ENCODE measurements at places on chromosomes 7 and 10. TPM values are rescaled to one million over a fixed set of nuclear protein-coding genes. Genes with fewer than 3 reads are reported as not detected.

Gene NKX2-3
- total RNA-seq = not detected

Gene SPDYE2
- not detected for total RNA-seq

Gene CHST12
- 15.4 TPM for total RNA-seq

Gene FLNC
- total RNA-seq = 7.3 TPM

Gene ADAMTS14
- 0.14 TPM for total RNA-seq

Gene FFAR4
- 0.22 TPM for total RNA-seq

Data from A549 treated with ZK216348 at 1 μM for 4 hours (cell line).